ENCODE measurements at places on chromosomes 1 and 21.

DNA sequence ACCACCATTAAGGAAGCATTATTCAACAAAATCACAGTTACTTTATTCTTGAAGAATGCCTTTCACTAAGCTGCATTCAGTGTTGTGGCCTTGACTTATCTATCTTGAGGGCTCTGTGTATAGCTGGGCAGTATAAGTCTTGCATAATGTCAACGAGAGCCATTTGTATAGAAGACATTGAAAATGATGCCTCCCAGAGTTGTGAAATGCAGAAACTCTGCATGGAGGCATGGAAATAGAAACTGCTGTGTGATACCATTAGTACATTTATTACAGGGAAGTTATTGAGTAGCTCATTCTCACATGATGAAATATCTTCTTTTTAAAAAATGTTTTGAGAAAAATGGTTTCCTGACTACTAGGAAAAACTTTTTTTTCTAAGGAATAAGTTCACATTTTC lies 111.4 kb upstream of the SNX7 start:
- no peak for DNase-seq

DNA sequence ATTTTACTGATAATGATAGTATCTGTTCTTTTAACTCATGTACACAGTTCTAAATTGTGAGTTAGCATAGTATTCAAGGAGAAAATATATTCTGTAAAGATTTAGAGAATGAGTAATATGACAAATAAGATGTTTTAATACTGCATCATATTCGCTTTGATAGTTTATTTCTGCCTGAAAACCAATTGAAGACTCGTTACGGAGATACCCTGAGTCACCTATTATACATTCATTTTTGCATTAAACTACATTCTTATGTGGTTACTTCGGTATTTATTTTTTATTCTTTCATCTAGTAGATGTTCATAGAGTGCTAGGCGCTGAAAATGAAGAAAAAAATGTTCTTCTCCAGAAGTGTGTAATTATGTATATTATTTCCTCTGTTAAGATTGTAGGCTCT lies 5.3 kb downstream of the UHMK1 start:
- DNase-seq = no peak

GRCh38 chr1:193368302-193368701 lies 181.9 kb upstream of the B3GALT2 start:
- DNase-seq = no peak

DNA sequence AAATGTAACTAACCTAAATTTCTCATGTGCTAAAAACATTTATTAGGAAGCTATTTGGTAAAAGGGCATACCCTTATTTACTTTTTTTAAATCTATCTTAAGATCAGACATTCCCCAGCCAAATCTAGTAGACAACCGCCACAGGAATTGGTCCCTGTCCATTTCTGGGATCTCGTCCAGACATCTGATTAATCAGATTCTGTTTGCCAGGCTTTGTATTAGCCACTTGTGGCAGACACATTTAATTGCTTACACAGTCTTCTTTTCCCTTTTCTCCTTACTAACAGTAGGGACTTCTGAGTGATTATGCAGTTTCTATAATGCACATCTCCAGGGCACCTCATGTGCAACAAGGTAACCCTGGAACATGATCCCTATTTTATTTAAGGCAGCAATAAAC lies 449.0 kb upstream of the RGS18 start:
- DNase-seq = no peak

DNA sequence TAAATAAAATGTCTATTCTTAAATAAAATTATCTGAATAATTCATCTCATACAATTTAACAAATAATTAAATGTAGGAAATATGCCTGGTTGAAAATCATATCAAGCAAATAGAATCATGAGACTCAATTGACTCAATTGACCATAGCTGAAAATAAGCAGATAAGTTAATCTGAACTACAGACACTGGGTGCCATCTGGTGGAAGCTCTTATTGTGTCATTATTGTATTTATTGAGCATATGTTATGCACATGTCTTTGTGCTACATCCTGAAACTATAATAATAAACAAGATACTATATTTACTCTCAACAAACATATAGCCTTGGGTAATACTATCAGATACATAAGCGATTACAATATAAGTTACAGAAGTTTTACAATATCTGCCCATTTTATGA lies 41.0 kb downstream of the BRINP3 start:
- DNase-seq = no peak

GRCh38 chr1:236524895-236525184 lies 1.1 kb downstream of the LGALS8 start:
- no peak for DNase-seq

GRCh38 chr1:50369830-50370229 lies 53.4 kb downstream of the DMRTA2 start:
- DNase-seq = no peak

DNA sequence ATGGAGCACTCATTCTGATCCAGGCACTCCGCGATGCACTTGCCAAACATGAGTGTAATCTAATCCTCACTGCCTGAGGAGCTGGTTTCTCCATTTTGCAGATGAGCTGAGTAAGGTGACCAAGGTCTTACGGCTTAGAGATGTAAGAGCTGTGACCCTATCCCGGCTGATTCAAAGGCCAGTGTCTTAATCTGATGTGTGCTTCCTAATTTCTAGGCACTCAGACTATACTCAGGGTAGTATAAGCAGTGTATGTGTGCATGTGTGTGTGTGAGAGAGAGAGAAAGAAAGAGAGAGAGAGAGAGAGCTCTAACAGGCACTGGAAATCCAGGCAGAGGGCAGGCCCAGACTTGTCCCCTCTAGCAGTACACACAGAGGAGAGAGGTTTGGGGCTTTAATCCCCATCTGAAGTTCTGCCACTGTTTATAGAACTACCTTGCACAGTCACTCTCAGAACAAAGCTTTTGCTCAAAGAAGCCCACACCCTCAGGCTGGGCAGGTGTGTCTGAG lies 188.2 kb downstream of the ZBTB18 start:
- DNase-seq = no peak

DNA sequence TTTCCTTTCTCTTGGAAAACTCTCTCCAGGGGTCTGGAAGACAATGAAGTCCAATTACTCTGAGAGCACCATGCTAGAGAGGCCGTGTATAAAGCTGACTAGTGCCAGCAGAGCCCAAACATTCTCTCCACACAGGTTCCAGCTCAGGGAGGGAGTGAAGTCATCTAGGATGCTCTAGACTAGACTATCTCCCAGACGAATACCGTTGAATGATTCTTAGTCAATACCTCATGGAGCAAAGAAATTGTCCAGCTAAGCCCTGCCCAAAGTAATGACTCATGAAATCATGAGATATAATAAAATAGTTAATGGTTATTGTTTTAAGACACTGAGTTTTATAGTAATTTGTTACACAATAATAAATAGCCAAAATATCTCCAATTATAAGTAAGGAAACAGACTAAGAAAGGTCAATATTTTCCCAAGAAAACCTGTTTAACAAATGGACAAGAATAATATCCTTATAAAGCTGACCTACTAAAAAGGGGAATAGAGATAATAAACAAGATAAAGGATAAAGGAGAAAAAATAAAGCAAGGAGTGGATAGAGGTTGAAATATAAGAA lies 163.9 kb upstream of the LRRC7 start:
- no peak for DNase-seq

GRCh38 chr1:182143825-182144645 lies 82.5 kb upstream of the ZNF648 start:
- DNase-seq = no peak

- no peak for DNase-seq
These were observed 17.0 kb upstream of the GPR37L1 start for GRCh38 chr1:202105571-202106339.

GRCh38 chr21:14748662-14749061 lies 202.5 kb upstream of the SAMSN1 start:
- no peak for DNase-seq

DNA sequence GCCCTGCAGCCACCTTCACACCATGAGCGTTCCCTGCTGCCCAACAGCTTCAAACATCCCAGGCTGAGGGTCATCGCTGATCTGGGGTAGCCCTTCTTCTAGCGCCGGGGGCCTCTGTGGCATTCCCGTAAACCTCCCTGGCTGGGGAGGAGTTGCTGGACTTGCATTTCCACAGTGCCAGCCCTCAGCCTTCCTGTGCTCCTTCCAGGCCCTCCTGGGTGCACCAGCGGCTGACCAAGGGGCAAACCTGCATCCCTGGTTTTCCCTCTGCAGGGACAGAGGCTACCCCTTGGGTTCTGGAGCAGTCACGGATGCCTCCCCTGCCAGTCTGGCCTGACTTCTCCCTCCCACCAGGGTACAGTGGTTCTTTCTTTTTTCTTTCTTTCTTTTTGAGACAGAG lies 218.7 kb upstream of the TMEM51 start:
- DNase-seq = no peak

- no peak for DNase-seq
These were observed 8.9 kb upstream of the GOLT1A start for GRCh38 chr1:204222764-204223055.

GRCh38 chr21:44932408-44933181 lies 7.2 kb upstream of the SLX9 start:
- peak; percentile 65 for DNase-seq

GRCh38 chr1:25616987-25617624 lies 515 bp downstream of the MAN1C1 start:
- peak; percentile 21 for DNase-seq

DNA sequence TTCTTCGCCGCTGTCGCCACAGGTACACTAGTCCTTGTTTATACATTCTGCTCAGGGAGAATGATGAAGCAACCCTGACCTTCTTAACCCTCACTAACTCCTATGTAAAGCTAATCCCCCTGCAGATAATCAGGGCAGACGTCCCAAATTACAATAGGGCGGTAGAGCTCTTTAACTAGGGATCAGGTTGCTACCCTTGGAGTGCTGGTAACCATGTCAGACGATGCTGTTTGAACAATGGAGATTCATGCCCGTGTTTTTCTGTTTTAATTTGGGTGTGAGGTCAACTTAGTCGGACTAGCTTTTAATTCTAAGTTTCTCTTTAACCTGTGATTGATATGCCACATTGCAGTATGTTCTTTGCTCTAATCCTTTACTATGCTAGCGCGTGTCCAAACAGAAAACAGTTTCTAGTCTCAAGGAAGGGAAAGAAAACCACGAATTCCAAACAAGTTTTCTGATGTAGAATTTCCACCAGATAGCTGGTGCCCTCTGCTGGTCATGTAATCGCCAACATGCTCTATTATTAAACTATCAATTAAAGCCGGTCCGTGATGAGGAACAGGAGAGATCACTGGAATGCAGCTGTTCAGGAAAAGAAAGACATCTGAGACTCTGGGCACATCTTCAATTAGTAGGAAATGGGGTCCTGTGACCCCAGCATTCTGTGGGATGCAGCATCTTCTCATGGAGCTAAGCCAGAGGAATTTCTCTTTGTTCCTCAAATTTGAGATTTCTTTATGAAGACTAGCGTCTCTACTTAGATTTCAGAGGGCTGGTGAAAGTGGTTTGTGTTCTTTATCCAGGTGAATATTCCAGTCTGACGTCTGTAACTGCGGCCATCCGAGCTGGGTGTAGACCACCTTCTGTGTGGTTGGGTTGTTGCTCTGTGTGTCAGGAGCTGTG lies 18.3 kb upstream of the VAMP3 start:
- peak; percentile 42 for DNase-seq

DNA sequence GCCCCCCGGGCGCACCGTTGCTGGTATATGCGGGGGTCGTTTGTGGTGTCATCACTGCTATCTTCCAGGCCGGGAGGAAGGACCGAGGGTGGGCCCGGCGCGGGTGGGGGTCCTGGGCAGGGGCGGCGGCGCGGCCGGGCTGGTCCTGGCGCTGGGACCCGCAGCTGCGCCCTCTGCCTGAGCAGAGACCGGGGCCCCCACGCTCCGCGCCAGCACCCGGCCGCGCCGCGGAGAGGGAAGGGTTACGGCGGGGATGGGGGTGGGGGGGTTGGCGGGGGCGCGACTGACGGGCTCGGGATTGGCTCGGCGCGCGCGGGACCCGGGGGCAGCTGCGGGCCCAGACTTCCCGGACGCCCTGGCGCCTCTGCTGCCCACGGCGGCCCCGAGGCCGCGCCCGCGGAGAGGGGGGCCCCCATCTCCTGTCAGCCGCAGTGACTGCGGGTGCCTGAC lies 13.8 kb upstream of the SAMD11 start:
- DNase-seq = no peak

DNA sequence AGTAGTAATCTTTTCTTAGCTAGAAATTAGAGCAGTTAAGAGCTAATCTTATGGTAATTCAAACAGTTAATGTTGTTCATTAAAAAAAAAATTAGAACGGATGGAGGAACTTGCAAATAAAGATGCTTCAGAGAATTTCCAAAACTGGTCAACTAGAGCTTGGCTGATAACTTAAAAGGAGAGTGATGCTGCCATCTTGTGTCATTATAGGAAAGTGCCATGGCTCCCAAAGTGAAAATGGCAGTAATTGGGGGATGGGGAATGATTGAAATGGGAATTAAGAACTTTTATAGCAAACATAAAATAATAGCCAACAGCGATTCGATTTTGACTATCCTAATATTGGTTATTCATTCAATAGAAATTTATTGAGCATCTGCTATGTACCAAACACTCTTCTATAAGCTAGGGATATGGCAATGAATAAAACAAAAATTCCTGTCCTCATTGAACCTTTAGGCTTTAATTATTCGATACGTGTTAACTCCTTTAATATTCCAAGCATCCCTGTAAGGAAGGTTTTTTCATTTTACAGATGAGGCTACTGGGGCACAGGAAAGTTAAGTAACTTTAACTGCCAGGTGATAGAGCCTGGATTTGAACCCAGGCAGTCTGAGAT lies 5.7 kb upstream of the PLPP3 start:
- no peak for DNase-seq

- no peak for DNase-seq
These were observed 175.6 kb downstream of the TBX15 start for GRCh38 chr1:118812555-118812954.

GRCh38 chr1:5548266-5548665 lies 444.0 kb downstream of the NPHP4 start:
- DNase-seq = no peak

GRCh38 chr1:103461161-103462105 lies 64.1 kb upstream of the RNPC3 start:
- DNase-seq = no peak

GRCh38 chr1:78678324-78678723 lies 28.7 kb downstream of the IFI44 start:
- no peak for DNase-seq

- no peak for DNase-seq
These were observed 149.8 kb upstream of the TNR start for GRCh38 chr1:175893192-175893591.

DNA sequence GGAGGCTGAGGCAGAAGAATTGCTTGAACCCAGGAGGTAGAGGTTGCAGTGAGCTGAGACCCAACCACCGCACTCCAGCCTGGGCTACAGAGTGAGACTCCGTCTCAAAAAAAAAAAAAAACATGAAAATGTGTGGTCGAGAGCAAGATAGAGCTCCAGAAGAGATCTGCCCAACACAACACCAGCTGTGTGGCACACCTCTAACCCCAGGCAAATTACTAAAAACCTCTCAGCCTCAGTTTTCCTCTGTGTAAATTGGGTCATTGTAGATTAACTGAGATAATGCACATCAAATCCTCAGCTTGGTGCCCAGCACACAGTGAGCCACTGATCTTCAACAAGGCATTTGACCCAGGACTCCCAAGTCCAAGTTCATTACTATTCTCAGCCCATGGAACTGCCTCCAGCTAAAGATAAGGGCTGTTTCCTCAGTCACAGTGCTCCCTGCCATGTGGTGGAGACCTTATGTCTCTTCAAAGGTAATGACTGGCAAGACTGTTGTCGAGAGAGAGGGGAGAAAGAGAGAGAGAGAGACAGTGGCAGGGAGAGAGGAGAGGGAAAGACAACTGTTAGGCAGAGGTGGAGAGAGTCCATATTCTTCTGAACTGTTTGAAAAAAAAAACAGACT lies 58.1 kb downstream of the PTP4A2 start:
- no peak for DNase-seq

GRCh38 chr1:198880818-198881597 lies 242.2 kb downstream of the PTPRC start:
- DNase-seq = no peak

Data from T-helper 9 cell (primary cell).